ENCODE measurements at places on chromosomes 6 and 20. TPM values are rescaled to one million over a fixed set of nuclear protein-coding genes. Genes with fewer than 3 reads are reported as not detected.

- H3K27ac ChIP-seq = no peak overlapping the region
- H3K4me3 ChIP-seq = no peak overlapping the region
- no peaks in the 10 kb centered on the region for H3K36me3 ChIP-seq
These were observed 733.7 kb upstream of the CITED2 start for GRCh38 chr6:140108167-140108566.

- H3K27me3 ChIP-seq = no peaks in the 10 kb centered on the region
- H3K36me3 ChIP-seq = no peaks in the 10 kb centered on the region
- H3K4me3 ChIP-seq = no peak overlapping the region
- H3K27ac ChIP-seq = no peak overlapping the region
- DNase-seq = no peak
These were observed 26.2 kb downstream of the BCAS1 start for GRCh38 chr20:54044156-54044555.

GRCh38 chr20:6746901-6747609 is 20.4 kb upstream of the BMP2 start:
- no peak overlapping the region for H3K4me3 ChIP-seq
- no peaks in the 10 kb centered on the region for H3K4me1 ChIP-seq
- DNase-seq = no peak
- no peaks in the 10 kb centered on the region for H3K27me3 ChIP-seq
- H3K36me3 ChIP-seq = no peaks in the 10 kb centered on the region

DNA sequence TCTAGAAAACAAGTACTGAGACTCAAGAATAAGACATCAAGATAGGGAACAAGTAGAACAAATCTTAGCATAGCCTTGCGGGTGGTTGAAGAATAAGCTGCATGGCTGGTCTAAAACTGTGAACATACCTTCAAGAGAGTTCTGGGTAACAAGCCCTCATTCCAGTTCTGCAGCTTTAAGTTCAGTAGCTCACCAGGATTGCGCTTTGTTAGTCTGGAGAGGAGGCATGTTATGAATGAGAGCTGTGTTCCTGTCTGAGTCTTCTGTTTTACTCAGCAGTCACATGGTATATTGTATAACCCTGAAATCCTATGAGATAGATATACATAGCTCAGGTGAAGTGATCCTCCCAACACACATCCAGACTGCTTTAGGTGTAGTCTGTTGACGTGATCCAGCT is 406.6 kb upstream of the IRAK1BP1 start:
- no peak for DNase-seq
- H3K27ac ChIP-seq = no peak overlapping the region
- H3K4me1 ChIP-seq = no peaks in the 10 kb centered on the region
- H3K4me3 ChIP-seq = no peak overlapping the region

DNA sequence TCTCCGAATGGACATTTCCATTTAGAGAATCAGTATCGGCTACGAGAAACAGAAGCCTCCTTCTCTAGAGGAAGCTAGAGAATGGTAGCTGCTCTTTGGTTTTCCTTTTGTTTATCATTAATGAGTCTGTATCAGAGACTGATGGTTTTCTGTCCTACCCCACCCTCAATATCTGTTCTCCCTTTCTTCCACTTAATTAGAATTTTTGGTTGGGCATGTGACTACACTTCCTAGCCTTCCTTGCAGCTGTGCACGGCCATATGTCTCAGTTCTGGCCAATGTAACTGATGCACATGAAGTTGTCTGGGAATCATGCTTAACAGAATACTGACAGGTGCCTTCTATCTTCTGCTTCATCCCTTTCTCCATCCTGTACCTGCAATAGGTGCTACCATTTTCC is 19.0 kb downstream of the RNF24 start:
- no peak overlapping the region for H3K27ac ChIP-seq
- no peaks in the 10 kb centered on the region for H3K27me3 ChIP-seq

DNA sequence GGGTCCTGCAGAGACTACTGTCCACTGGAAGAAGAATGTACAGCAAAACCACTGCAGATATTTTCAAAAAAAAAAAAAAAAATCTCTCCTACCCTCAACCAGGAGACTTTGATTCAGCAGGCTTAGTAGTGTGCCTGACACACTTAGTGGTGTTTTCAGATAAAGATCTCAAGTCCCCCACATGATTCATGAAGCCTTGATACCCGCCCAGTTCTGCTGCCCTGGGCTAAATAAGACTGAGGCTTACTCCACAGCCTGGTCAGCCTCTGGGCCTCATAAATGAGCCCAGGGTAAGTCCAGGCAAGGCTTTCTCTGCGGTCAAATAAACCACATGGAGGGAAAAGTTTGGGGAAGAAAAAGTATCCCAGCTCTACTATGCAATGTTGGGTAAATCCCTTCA is 222.1 kb upstream of the ARID1B start:
- no peaks in the 10 kb centered on the region for H3K36me3 ChIP-seq
- H3K4me3 ChIP-seq = no peak overlapping the region
- H3K27me3 ChIP-seq = no peaks in the 10 kb centered on the region
- H3K27ac ChIP-seq = no peak overlapping the region

DNA sequence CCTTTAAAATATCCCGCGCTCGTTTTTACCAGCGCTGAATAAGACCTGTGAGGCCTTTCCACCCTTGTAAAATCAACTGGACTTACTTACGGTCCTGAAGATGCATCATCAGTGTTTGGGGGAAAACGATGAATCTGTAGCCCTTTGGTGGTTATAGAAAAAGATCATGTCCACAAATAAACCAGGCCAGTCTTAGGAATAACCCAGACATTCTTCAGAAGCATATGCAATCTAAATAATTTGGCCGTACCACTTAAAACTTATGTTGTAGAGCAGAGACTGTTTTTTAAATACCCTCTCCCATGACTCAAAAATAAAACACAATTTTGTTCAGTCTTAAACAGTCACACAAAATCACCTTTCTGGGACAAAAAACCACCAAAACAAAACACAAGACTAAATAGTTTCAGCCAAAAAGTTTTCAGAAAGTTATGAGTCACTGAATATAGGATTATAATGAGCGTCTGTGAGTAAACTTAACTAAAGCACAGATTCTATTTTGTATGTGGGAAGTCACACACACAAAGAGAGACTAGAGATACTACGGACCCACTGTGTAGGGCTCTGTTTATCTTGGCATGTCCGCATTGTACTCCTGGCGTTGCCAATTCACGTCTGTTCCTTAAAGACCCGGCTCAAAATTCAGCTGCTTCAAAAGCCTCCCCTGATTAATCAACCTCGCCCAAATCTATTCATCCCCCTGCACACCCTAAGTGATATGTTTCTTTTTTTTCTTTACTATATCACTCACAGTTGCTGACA is 26.5 kb upstream of the SMOC2 start:
- DNase-seq = no peak
- no peaks in the 10 kb centered on the region for H3K4me1 ChIP-seq
- H3K4me3 ChIP-seq = no peak overlapping the region
- H3K27ac ChIP-seq = no peak overlapping the region
- peaks cover 5% of the 10 kb centered on the region for H3K27me3 ChIP-seq

DNA sequence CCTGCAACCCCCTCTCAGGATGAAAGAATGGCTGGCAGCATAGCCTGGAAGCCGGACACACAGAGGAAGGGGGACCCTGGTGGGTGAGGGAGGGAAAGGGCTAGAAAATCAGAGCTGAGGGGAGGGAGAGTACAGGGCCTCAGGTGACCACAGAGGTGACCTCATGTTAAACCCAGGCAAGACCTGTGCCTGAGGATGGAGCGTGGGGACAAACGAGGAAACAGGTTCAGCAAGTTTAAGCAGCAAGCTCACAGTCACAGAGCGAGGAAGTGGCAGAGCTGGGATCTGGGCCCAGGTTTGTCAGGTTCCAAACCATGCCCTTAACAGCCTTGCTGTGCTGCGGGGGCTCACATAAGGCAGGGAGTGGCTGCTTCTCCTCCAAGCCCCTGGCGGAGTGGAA is 4.0 kb upstream of the BPI start:
- H3K4me3 ChIP-seq = no peak overlapping the region
- no peak for DNase-seq
- H3K4me1 ChIP-seq = peaks cover 3% of the 10 kb centered on the region
- H3K27me3 ChIP-seq = peaks cover 4% of the 10 kb centered on the region
- H3K36me3 ChIP-seq = no peaks in the 10 kb centered on the region

DNA sequence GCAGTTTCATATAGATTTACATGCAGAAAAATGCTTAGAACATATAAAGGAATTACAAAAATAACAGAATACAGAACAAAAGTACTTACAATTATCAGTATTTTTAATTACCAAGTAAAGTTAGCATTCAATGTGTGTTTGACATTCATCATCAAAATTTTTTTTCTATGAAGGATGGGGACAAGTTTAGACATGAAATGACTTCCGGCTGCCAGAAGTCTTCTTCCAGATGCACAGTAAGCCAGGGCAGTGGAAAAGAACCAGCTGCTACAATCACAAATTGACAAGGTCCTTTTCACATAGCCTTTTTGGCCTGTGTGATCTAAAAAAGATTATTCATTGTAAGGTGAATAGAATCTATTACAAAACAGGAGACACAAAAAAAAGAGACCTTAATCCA is 73.8 kb downstream of the HUS1B start:
- H3K4me3 ChIP-seq = no peak overlapping the region
- no peaks in the 10 kb centered on the region for H3K27me3 ChIP-seq
- H3K4me1 ChIP-seq = peaks cover 5% of the 10 kb centered on the region
- H3K27ac ChIP-seq = no peak overlapping the region

DNA sequence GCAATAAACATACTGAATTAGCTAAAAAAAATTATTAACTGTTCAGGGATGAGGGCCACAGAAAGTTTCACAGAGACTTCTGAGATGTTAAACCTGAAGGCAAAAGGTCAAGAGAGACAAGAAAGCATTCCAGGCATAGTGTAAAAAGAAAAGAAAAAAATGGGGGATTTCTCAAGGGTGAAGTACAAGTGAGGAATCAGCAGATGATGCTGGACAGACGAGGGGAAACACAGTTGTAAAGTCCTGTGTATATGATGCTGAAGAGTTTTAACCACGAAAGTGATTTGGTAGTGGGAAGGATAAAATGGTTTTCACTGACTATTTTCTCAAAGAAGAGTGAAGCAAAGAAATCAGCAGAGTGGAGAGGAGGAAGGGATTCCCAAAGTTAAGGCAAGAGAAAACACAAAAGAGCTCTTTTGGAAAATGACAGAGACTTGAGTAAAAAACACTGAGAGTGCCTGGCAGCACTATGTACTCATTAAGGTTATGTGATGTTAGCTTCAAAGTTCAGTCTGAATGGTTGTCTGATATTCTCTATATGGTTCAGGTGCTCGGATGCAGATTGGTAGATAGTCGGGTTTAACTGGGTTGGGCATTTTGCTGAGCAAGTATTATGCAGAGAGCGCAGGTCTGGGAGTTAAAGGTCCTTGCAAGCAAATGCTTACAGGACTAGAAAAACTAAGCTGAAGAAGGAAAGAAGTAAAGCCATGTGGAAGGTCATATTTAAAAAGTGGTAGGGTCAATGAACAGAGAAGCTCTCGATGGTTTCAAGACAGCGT is 16.4 kb downstream of the RAB23 start:
- no peaks in the 10 kb centered on the region for H3K27me3 ChIP-seq
- no peak overlapping the region for H3K27ac ChIP-seq
- no peak for DNase-seq
- H3K4me3 ChIP-seq = no peak overlapping the region
- H3K4me1 ChIP-seq = no peaks in the 10 kb centered on the region
- no peaks in the 10 kb centered on the region for H3K36me3 ChIP-seq

- peaks cover 64% of the 10 kb centered on the region for H3K4me1 ChIP-seq
- no peak for DNase-seq
- no peak overlapping the region for H3K4me3 ChIP-seq
- no peaks in the 10 kb centered on the region for H3K27me3 ChIP-seq
These were observed 92.8 kb downstream of the ARID1B start for GRCh38 chr6:156869980-156870398.

GRCh38 chr6:109285366-109285765 is 96.9 kb downstream of the CD164 start:
- H3K4me3 ChIP-seq = no peak overlapping the region
- no peak overlapping the region for H3K27ac ChIP-seq
- H3K4me1 ChIP-seq = no peaks in the 10 kb centered on the region
- no peak for DNase-seq
- no peaks in the 10 kb centered on the region for H3K36me3 ChIP-seq

DNA sequence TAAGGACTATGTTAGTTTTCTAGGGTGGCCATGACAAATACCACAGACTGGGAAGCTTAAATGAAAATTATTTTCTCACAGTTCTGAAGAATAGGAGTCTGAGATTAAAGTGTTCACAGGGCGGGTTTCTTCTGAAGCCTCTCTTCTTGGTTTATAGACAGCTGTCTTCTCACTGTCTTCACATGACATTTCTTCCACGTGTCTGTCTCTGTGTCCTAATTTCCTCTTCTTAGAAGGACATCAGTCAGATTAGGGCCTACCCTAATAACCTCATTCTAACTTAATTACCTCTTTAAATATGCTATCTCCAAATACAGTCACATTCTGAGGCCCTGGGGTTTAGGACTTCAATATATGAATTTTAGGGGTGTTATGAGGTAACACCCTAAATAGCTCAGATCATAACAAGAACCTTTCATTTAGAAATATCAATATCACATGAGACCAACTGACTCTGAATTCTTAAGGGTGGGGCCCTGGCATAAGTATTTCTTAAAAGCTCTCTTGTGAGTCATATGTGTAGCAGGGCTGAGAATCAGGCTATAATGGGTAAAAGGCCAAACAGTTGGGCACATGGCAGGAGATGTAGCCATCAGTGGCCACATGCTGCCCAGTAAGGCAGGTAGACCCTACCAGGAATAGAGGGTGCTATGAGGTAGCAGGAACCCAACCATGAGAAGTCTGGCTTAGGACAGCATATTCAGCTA is 62.0 kb upstream of the TENT5A start:
- no peak overlapping the region for H3K4me3 ChIP-seq
- DNase-seq = no peak
- H3K27ac ChIP-seq = no peak overlapping the region
- H3K27me3 ChIP-seq = no peaks in the 10 kb centered on the region
- no peaks in the 10 kb centered on the region for H3K36me3 ChIP-seq

- H3K4me3 ChIP-seq = no peak overlapping the region
- H3K27me3 ChIP-seq = no peaks in the 10 kb centered on the region
- no peaks in the 10 kb centered on the region for H3K36me3 ChIP-seq
- no peaks in the 10 kb centered on the region for H3K4me1 ChIP-seq
- DNase-seq = no peak
These were observed 312.2 kb upstream of the FLRT3 start for GRCh38 chr20:14649662-14650061.

Gene MOG
- 2.6 TPM for total RNA-seq

Gene SLC44A4
- not detected for total RNA-seq

Gene TCP11
- not detected for total RNA-seq

Gene LGSN
- total RNA-seq = not detected

Gene HDGFL1
- not detected for total RNA-seq

Gene RSPO4
- total RNA-seq = not detected
